Occipital lobe (tissue), 3 donors: ENCODE measurements at places on chromosomes 11 and 22.

GRCh38 chr11:38788561-38788960 is 2190.5 kb upstream of the RAG2 start:
- DNase-seq: no peak

DNA sequence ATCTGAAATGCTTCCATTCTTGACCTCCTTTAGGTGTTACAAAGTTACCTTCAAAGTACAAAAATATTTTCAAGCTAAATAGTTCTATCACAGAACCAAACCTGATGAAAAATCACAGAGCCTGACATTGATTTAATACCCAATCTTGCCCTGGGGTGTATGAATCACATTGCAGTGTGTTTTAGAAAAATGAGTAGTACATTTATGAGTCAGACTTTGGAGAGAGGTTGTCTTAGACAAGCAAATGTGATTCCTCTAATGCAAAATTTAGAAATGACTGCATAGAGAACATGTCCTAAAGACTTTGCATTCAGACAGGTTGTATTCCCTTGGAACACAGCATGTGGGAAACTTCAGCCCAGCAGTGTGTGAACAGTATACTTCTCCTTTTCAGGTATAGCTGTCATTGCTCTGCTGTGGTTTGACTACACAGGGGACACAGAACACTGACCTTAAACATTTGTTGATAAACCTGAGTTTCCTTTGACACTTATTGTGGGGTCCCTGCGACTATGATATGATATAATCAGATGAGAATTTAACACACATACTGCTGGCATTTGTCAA is 972.1 kb downstream of the JRKL start:
- DNase-seq: no peak

- peak; percentile 59 for DNase-seq
Observed at GRCh38 chr11:60905551-60906113, 753 bp downstream of the PRPF19 start.

GRCh38 chr11:10139656-10140055 is 154.4 kb downstream of the SBF2 start:
- DNase-seq: no peak

DNA sequence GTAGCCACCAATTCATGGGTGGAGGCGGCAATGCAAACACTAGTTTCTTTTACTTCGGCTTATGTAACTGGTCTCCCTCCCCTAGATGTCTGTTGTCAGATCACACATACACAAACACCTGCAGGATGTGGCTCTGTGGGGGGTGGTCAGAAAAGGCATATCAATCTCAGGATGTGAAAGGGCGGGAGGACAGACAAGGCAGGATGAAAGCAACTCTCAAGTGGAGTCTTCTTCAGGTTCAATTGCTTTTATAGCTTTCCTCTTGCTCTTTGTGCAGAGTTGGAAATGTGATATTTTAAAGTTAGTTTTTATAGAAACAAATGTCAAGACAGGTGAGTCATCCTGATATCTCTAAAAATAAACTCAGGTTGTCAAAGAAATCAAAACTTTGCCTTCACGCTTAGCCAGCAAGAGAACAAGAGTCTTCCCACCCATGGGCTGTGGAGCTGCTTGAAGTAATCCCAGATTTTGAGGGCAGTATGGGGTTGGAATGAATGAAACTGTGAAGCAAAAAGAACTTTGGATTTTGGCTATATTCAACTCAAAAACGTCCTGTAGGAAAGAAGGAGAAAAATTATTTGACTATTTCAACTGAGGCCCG is 423.4 kb downstream of the GUCY1A2 start:
- no peak for DNase-seq

- no peak for DNase-seq
Observed at GRCh38 chr11:14454861-14455632, 44.6 kb downstream of the COPB1 start.

DNA sequence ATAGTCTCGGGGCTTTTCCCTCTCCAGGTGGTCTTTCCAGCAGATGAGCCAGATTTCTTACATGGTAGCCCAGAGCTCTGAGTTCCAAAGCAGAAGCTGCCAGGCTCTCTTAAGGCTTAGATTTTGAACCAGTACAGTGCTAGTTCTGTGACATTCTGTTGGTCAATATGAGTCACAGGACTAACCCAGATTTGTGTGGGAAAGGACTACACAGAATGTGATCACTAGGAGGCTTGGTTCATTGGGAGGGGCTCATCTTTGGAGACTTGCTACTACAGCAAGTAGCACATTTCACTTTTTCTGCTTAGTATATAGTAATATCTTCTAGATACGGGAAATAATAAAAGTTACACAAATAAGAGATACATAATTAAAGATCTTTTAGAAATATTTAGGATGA is 24.1 kb downstream of the RNF214 start:
- no peak for DNase-seq

GRCh38 chr11:28837599-28837998 is 729.4 kb downstream of the METTL15 start:
- no peak for DNase-seq

- no peak for DNase-seq
Observed at GRCh38 chr22:34111210-34111824, 191.0 kb upstream of the LARGE1 start.

DNA sequence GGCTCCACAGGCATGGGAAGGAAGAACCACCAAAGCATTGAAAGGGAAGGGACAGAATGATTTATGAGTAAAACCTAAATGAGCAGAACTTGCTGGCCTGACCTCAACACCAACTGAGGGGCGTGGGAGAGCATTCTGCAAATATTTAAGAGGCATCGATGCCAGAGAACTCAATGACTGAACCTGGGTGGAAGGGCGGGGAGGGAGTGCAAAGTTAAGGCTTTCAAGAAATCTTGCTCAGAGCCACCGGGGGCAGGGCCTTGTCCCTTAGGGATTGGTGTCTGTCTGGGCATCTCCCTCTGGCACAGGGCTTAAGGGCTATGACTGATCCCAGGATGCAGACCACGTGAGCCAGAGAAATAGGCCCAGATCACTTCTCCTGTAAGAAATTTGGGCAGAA is 137.1 kb downstream of the ADAMTS15 start:
- no peak for DNase-seq

DNA sequence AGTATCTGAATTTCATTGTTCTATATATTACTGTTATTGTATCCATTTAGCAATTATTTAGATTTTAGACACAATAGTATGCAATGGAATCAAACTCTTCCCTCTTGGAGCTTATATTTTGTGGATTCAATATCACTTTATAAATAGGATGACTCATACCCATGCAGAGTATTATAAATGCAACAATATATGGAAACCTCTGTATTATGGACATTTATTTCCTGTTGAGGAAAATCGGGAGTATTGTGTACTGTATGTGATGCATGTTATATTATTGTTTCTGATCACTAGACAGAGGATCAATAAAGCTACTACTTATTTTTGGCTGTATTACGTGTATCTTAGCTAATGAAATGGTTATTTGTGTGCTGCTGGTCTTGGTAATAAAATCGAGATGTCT is 770 bp downstream of the METTL15 start:
- DNase-seq: no peak

DNA sequence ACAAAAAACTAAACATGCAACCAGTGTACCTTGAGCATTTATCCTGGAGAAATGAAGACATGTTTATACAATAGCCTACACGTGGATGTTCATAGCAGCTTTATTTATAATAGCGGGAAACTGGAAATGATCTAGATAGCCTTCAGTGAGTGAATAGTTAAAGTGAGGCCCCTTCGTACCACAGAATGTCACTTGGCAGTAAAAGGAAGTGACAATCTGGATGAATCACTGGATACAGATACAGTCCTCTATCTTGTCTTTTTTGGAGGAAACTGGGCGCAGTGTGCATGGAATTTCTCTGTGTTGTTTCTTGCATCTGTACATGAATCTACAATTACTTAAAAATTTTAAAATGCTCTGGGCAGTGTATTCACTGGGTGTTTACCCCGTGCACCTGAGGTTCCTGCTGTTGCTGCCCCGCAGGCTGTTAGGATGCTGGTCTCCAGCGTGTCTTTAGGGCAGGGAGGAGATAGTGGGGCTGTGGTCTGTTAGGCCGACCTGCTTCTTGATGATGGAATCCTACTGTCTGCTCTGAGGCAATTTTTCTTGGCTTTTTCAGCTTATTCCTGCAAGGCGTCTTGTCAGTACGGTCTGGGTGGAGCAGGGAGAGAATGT is 23.2 kb downstream of the DERL3 start:
- no peak for DNase-seq

- DNase-seq: peak; percentile 44
Observed at GRCh38 chr22:20093418-20094196, 13.6 kb downstream of the DGCR8 start.

DNA sequence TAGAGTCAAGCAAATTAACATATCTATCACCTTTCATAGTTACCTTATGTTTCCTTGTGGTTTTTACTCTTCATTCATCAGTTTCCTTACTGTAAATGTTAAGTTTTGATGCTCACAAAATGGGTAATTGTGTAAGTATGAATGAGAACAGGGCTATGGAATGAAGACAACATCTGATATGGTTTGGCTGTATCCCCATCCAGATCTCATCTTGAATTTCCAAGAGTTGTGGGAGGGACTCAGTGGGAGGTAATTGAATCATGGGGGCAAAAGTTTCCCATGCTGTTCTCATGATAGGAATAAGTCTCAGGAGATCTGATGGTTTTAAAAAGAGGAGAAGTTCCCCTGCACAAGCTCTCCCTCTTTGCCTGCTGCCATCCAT is 107.6 kb downstream of the CCDC34 start:
- DNase-seq: no peak

- DNase-seq: no peak
Observed at GRCh38 chr11:34507610-34508009, 6.0 kb downstream of the ELF5 start.

- DNase-seq: no peak
Observed at GRCh38 chr11:35709376-35709775, 46.8 kb downstream of the TRIM44 start.

GRCh38 chr11:119041821-119042514 is 11.3 kb upstream of the SLC37A4 start:
- no peak for DNase-seq

GRCh38 chr22:48080316-48081165 is 1318.1 kb downstream of the TBC1D22A start:
- DNase-seq: no peak

GRCh38 chr22:50733521-50734342 is 4.3 kb upstream of the ACR start:
- DNase-seq: peak; percentile 66

- no peak for DNase-seq
Observed at GRCh38 chr22:30302810-30303138, 13.5 kb upstream of the CASTOR1 start.

GRCh38 chr11:81787584-81788049 is 946.0 kb downstream of the FAM181B start:
- DNase-seq: no peak

- DNase-seq: no peak
Observed at GRCh38 chr11:108223348-108224149, 682 bp downstream of the ATM start.

GRCh38 chr11:48055292-48056132 is 75.2 kb downstream of the PTPRJ start:
- DNase-seq: no peak

GRCh38 chr11:18366286-18366685 is 28.1 kb upstream of the LDHA start:
- DNase-seq: no peak

- no peak for DNase-seq
Observed at GRCh38 chr11:45383224-45383623, 97.1 kb upstream of the SYT13 start.

GRCh38 chr11:95248666-95249467 is 17.9 kb upstream of the SESN3 start:
- no peak for DNase-seq

GRCh38 chr11:2074266-2074825 is 64.8 kb downstream of the IGF2 start:
- DNase-seq: no peak

- no peak for DNase-seq
Observed at GRCh38 chr22:24948356-24949202, 2.1 kb upstream of the LHFPL7 start.

- no peak for DNase-seq
Observed at GRCh38 chr11:8789864-8790263, 107.3 kb downstream of the RPL27A start.

DNA sequence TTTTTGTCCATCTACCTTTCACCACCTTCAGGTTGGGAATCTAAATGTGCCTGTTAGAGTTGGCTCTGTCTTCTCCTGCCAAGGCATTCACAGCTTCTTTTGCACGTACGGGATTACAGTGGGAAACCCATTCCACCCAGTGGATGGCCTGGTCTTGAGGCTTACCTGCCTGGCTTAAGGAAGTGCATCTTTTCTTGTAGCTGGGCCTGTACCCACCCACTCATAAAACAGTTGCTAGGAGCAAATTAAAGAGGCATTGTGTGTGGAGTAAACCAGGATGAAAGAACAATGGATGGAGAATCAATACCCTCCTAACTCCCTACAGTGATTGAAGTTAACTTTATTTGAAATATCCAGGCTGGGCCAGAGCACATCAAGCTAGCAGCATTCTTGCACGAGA is 71.6 kb downstream of the TEAD1 start:
- no peak for DNase-seq

DNA sequence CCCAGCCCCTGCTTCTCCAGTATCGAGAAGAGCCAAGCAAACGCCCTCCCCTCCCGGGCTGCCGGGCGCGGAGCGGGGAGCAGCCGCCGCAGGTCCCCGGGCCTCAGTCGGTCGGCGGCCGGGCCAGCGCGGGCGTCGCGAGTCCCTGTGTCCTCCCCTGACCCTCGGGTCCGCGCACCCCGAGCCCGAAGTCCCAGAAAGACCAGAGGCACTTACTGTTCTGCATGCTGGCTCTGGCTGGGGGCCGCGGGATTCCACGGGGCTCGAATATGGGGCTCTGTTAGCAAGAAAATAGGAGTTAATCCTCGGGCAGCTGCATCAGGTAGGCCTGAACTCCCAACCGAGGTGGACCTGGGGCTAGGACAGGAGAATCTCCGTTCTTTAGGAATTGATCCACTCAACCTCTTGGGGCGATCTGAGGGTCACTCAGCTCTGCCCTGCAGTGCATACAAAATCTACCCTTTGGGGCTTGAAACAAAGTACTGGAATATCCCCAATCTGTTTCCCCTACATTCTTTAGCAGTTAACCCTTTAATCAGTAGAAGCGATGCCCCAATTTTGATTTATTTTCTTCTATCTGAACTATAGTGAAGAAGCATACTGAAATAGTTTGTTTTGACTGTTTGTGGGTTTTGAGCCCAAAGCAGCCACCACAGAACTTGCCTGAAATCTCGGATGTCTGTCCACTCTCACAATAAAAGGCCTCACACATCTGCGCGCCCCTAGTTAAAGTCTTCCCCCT is 4.8 kb downstream of the PAX6 start:
- DNase-seq: no peak

GRCh38 chr11:119844808-119845207 is 115.8 kb upstream of the NECTIN1 start:
- DNase-seq: no peak

DNA sequence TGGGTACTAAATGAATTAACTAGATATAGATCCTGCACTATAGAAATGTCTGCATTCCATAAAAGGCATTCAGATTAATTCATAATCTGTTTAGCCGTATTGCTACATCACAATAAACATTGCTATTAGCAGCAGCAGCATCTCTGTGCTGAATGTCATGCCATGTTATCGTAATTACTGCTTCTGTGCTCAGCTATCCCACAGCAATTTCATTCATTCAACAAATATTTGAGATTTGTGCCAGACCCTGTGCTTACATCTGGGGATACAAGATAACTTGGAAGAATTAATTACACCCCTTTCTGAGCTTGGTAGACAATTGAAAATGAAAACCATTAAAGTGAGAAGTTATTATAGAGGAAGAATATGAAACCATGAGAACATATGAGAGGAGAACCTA is 185.8 kb upstream of the C11orf87 start:
- no peak for DNase-seq
